ENCODE measurements at places on chromosomes 6 and 20.

- DNase-seq: no peak
Observed at GRCh38 chr6:169812257-169812644, 60.8 kb downstream of the ERMARD start.

DNA sequence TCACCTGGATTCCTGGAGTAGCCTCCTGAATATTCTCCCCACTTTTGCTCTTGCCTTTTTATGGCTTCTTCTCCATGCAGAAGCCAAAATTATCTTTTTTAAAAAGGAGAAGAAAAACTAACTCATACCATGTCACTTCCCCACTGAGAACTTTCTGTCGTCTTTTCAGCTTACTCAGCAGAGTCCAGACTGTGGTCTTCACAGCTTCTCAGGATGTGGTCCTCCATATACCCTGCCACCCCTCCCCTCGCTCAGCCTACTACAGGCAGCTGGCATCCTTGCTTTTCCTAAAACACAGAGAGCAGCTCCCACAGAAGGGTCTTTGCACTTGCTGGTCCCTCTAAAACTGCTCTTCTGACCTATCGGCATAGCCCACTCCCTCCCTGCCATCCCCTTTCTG, 89.4 kb upstream of the ISM1 start:
- no peak for DNase-seq

DNA sequence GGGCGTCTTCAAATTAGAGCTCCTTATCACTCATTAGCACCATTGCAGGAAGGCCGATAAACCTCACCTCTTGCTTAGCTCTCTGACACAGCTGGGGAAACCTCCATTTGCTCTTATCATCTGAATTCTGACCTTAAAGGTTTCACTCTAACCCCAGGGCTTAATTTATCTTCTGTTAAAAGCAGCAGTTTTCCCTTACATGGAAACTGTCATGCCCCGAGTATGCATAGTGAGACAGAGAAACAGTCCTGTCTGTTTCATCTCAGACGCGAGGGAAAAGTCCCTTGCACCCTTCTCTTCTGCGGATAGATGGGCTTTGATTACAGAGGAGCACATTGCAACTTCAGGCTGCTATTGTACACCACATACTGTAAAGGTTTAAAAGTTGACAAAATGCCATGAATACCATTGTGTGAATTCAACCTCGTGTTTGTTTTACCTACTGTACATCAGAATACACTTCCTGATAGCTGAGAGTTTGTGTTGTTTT, 191.5 kb upstream of the BMP2 start:
- peak; percentile 62 for DNase-seq

- no peak for DNase-seq
Observed at GRCh38 chr6:65627015-65627414, 80.0 kb downstream of the EYS start.

- peak; percentile 89 for DNase-seq
Observed at GRCh38 chr6:121435444-121436069, at the start of gene GJA1. Gene GJA1, plus strand, starts transcription at chr6:121435646. Its CDS starts 11,202 bp downstream, at chr6:121446848.

DNA sequence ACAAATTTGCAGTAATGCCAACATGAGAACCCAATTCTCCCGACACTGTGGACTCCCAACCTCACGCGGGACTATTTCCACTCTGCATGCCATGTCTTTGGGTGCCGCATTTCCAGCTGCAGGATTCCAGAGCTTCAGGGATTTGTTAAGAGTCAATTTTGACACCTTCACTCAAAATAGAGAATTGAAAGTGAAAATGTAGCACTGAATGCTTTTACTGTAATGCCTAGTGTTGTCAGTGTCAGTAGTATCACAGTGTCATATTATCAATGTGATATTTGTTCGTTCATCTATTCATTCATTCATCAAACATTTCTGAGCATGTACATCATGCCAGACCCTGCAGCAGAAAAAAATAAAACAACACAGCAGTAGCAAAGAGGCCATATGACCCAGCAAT, 13.4 kb upstream of the FAM50B start:
- no peak for DNase-seq

GRCh38 chr20:634148-634925, 18.7 kb downstream of the SRXN1 start:
- no peak for DNase-seq

DNA sequence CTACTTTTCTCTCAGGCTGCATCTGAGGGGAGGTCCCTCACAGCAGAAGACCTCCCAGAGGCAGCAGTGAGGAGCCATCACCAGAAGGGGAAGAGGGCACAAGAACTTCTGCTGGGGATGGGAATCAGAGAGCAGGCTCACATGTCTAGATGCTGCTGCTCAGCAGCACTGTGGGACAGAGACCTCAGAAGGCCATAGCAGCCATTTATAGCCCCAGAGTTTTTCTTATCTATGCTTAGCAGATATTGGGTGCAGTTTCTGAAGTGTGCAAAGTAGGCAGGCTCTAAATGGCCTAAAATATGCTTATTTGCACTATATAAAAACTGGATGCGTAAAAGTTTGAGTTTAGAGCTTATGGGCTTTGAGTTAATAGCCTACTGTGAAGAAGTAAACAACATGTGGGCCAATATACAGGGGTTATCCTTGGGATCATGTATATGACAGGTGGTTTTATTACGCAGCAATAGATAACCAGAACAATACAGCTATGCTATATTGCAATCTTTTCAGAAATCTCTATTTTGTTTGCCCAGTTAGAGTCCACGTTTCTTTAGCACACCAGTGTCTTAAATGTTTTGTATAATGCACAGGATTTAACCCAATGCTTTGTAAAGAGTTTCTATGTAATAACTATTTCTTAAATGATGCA, 60.2 kb upstream of the TMEM244 start:
- DNase-seq: no peak

DNA sequence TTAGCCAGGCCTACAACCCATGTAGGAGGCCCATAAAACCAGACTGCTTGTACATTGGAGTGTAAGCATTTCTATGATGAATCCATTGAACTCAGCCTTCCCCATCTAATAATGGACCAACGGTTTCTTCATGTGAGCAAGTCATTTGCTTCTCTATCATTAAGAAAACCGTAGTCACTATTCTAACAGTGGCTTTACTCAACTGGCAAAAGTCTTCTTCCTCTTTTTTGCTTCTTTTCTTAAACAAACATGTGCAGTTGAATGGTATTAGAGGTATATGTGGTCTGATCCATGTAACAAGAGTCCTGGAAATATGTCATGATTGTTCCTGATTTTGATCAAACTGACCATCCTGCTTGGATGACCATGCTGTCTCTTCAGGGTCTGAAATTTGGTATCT, 132.4 kb upstream of the STXBP5 start:
- DNase-seq: no peak

GRCh38 chr6:111837641-111838500, 35.4 kb downstream of the FYN start:
- no peak for DNase-seq

DNA sequence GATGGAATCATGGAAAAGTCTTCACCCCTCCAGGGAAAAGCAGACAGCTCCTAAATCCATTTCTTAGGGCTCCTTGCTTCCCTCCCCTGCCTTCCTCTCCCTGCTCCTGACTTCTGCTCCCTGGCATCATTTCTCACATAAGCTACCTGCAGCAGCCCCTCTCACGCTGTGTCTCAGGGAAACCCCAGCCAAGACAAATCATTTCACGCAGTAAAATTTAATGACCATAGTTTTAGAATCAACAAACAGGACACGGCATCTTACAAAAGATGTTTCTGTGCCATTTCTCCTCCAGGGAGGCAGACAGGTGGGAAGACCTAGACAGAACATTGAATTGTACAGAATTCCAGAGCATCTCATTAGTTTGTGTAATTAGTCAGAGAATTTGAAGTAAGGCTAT, 16.5 kb upstream of the FOXQ1 start:
- DNase-seq: no peak

DNA sequence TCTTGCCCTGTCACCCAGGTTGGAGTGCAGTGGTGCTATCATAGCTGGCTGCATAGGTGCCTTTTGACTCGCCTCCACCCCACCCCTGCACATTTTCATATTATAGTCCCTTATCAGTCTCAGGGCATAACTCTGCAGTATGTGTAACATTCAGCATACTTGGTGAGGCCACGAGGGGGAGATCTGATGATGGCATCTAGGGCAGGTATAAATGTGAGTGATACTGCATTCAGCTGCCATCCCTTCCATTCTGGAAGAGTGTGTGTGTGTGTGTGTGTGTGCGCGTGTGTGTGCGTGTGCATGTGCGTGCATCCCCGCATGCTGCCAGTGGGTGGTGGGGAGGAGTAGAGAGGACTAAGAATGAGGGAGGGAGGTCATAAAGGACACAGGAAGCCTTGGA, 81.4 kb downstream of the JARID2 start:
- DNase-seq: no peak

DNA sequence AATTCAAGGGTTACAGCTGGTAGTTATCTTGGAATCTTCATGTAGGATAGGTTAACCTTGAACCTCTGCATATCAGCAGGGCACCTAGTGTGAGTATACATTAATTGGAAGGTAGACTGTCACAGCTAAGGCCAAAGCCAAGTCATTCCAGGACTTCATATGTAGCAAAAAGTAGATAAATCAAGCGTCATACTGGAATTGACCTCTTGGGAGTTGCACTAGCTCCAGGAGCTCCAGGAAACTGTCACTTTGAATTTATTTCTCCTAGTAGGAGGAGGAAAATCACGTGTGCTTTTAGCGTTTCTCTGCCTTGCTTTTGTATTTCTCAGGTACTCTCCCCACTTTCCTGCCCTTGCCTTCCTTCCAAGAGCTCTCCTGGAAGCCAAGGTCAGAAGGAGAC, 30.3 kb downstream of the RIPOR2 start:
- DNase-seq: no peak

- no peak for DNase-seq
Observed at GRCh38 chr6:163712566-163712961, 298.0 kb downstream of the QKI start.

GRCh38 chr6:44171899-44172546, 13.4 kb downstream of the CAPN11 start:
- no peak for DNase-seq

- peak; percentile 52 for DNase-seq
Observed at GRCh38 chr6:144349690-144350527, 64.8 kb downstream of the UTRN start.

GRCh38 chr6:126662966-126663365, 323.1 kb downstream of the CENPW start:
- DNase-seq: peak; percentile 27

DNA sequence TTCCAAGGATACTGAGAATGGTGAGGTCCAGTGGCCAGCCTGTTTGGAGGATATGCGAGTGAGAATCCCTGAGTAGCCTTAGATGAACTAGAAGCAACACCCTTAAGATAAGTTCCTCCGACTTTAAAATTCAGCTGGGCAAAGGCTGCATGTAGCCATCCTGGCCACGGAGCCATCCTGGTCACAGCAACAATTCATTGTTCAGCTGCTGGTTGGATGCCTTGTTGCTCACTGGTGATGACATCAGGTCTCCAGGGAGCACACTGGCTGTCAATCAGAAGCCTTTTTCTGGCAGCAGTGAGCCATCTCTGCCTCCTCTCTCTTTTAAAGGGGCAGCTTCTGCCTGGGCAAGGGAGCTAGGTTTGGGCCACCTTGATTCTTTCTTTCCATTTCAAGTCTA, 22.4 kb upstream of the RIMS4 start:
- peak; percentile 28 for DNase-seq

GRCh38 chr20:45833883-45834796, 541 bp downstream of the SNX21 start:
- peak; percentile 72 for DNase-seq

DNA sequence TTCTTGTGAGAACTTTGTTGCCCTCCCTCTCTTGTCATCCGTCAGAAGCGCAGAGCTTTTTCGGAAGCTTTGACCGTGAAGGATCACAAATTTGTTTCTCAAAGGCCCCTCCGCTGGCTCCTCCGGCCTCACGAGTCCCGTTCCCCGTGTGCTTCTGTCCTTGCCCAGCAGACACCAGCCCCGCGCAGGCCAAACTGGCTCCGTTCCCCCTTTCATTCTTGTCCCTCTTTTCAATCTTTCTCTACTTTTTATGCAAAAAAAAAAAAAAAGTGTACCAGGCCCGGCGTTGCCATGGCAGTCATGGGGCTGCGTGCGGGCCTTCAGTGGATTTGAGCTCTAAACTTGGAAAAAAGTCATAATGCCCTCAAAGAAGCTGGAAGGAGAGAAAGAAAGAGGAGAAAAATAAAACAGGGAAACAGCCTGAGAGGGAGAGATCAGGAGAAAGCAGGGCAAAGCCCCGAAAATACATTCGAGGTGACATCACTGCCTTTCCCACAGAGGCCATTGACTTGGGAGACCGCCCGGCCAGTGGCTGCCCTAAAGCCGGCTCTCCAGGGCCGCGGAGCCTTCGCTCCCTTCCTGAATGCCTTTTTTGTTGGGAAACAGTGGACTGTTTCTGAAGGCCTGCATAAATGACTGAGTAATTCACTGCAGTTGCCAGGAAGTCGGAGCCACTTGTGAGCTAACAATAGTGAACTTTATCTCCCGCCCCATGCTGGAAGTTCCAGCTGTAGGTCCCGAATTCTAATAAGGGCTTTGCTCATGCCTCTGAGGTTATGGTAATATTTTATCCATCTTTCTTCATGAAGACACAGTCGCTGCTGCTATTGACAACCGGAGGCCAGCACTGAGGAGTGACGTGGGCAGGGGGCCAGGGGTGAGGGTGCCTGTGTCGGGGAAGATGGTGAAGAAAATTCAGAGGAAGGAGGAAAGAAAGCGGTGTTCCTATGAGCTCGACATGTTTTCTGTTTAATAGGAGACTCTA, 670.9 kb downstream of the QKI start:
- peak; percentile 75 for DNase-seq

- no peak for DNase-seq
Observed at GRCh38 chr6:150315626-150316025, 53.2 kb upstream of the IYD start.

DNA sequence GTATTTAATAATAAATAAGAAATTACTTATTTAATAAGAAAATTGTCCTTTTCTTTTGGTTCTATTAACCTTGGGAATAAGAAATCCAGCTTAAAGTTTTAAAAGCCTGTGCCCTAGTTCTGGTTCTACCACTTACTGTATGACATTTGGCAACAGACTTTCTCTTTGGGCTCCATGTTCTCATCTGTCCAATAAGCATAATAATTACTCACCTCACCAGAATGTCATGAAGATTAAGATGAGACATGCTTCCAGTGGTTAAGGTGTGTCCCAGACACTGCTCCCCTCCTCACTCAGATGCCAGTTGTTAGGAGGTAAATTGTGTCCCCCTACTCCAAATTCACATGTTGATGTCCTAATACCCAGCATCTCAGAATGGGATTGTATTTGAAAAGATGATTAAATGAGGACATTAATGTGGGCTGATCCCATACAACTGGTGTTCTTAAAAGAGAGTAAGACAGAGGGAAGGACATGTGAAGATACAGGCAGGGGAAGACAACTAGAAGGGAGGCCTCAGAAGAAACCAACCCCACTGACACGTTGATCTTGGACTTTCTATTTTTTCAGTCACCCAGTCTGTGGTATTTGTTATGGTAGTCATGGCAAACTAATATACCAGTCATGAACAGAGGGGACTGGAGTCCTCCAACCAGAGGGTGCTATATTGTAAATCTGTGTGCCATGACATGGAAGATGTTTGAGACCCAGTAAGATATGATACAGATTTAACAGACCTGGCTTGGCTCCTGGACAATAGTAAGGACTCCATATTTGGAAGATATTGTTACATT, 6.4 kb upstream of the MICAL1 start:
- no peak for DNase-seq

GRCh38 chr6:170184316-170184715, 106.6 kb downstream of the DLL1 start:
- DNase-seq: no peak

- no peak for DNase-seq
Observed at GRCh38 chr20:63533871-63534393, 3.2 kb downstream of the PTK6 start.

GRCh38 chr20:49593466-49594142, 25.7 kb upstream of the PTGIS start:
- DNase-seq: no peak

Measured in fibroblast of skin of right biceps (primary cell).